ENCODE measurements at places on chromosomes 12 and 14.

GRCh38 chr14:80663541-80663940 is 278.0 kb downstream of the CEP128 start:
- DNase-seq = no peak

DNA sequence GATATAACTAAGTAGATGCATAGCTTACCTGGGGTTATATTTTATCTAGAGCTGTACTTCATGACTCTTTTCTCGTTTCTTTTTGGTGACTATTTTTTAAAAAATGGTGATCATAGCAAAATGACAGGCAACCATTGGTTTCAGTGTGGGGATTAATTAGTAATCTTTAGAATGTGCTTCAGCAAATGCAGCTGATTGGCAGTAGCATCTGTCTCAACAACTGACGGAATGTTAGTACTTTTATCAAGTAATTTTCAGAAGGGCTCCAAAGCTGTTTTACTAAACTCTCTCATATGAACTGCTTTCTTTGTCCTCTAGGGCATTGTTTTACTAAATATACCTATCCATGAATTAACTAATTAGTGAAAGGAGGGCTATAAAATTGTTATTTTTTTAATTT is 117.6 kb downstream of the TRMT5 start:
- DNase-seq = no peak

- no peak for DNase-seq
Measured at GRCh38 chr14:57266065-57266464, 2.6 kb downstream of the EXOC5 start.

DNA sequence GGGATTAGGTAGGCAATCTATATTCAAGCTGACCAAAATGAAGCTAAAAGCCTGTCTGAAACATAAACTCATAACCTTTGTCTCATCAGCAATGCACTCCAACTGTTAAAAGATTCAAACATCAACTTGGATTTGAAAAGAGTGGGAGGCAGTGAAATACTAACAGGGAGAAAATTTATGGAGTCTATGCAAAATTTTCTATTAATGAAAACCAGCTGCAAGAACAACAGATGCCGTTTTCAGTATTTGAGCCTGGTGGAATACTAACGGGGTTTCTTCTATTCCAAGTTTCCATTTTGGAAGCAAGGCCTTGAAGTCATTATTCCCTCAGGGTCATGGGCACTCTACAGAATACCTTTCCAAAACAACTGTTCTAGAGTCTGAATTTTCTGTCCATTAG is 88.3 kb downstream of the LRP6 start:
- DNase-seq = no peak

Data from D341Med (cell line).